Stimulated activated CD4-positive, alpha-beta T cell treated with anti-CD3 and anti-CD28 coated beads, Interleukin-1b, Interleukin-23, amount 100 ng/mL, for 1 hour (primary cell): ENCODE measurements at places on chromosomes 5 and 9.

- no peak for DNase-seq
Measured at GRCh38 chr9:85212887-85213286, 528.9 kb downstream of the AGTPBP1 start.

- no peak for DNase-seq
Measured at GRCh38 chr9:30967476-30967875, 1417.0 kb upstream of the ACO1 start.

- no peak for DNase-seq
Measured at GRCh38 chr5:111697881-111698757, 58.9 kb downstream of the NREP start.

DNA sequence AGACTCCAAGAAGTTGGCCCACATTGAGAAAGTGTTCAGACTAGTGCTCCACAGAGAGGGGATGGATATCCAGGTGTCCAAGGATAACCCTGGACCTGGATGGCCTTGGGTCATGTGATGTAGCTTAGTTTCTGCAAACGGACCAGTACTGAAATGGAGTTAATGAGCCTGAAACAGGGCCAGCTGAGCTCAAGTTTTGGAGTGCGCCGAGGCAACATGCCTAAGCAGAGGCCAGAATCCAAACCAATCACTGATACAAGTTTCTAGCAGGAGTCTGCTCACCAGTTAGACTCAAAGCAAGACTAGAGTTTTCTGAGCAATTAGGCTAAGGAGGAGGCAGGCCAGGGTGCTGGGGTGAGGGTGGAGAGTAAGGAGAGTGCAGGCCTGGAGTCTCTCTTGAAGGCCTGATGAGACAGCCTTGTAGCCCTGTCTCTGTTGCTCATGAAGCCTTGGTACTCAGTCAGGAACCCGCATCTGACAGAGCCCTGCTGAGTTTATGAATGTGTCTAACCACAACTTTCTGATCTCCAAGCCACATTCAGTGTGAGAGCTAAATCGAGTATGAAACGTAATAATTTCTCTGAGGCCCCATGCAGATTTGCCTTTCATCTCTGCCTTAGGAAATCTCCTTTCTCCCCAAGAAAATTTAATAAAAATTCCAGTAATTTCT lies 68.9 kb upstream of the EQTN start:
- DNase-seq = no peak

- DNase-seq = no peak
Measured at GRCh38 chr9:130396581-130396980, 48.2 kb upstream of the ASS1 start.

- no peak for DNase-seq
Measured at GRCh38 chr9:119986205-119986604, 593.8 kb downstream of the CDK5RAP2 start.

GRCh38 chr9:96382839-96383164 lies 709 bp downstream of the SLC35D2 start:
- no peak for DNase-seq
